D341Med (cell line): ENCODE measurements at places on chromosomes 12 and 14.

- DNase-seq = no peak
These were observed 29.2 kb downstream of the RASSF3 start for GRCh38 chr12:64639466-64639865.

DNA sequence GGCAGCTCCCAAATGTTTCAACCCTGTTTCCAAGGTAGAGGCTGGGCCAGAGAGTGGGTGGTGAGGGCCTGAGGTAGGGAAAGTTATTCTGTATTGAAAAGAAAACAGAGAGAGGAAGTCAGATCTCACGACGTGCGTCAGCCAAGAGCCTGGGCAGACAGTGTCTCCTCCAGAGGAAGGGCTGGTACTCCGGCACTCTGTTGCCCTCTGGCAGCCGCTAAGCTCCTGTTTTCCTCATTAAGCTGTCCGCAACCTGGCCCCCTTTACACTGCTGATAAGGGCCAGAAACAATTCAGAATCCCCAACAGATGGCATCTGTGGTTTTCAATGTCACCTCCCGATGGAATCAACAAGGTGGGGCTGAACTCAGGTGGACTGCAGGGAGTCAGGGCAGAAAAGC, 26.0 kb upstream of the LTBP2 start:
- DNase-seq = peak; percentile 74

DNA sequence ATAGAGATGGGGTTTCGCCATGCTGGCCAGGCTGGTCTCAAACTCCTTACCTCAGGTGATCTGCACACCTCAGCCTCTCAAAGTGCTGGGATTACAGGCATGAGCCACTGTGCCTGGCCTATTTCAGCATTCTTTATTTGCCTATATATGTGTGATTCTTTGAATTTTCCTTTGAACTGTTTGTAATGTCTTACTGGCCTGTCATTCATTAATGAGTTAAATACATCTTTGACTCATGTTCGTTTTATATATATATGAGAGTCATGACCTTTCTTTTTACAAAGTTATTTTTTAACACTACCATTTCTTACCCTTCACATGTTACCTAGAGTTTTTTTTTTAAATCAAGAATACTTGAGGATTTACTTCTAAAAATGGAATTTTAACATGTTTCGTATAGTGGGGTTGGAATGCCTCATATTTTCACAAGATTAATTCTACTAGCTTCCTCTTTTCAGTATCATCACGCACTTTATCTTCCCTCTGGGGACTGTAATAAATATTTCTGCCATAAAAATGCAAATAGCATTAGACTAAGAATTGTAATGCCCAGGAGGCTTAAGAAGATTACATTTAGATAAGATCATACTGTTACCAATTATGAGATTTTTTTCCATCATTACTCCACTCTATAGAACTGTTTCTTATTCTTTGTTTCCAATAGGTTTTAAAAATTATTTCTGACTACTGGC, 66.7 kb downstream of the NTN4 start:
- DNase-seq = no peak

- no peak for DNase-seq
These were observed 19.0 kb downstream of the CORO1C start for GRCh38 chr12:108712165-108712924.

- DNase-seq = no peak
These were observed 9.8 kb downstream of the FAM222A start for GRCh38 chr12:109723311-109723881.

DNA sequence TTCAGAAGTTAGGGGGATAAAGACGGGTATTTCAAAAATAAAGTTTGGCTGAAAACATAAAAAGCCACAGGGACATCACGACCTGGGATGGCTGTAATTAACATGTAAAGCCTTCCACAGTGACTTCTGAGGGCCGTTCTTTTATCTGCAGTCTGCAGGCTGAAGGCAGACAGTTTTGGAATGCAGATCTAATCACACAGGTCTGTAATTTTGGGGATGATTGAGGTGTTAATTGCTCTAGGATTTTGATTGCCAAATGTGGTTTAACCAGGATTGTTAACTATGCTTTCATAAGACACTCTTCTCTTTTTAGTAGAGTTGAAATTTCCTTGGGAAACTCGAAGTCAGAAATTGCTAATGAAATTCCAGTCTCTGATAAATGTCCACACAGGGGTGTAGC, 355.5 kb downstream of the ATP23 start:
- no peak for DNase-seq

GRCh38 chr12:124364543-124364942, 69.7 kb downstream of the RFLNA start:
- no peak for DNase-seq

- no peak for DNase-seq
These were observed 159.6 kb downstream of the KCNA5 start for GRCh38 chr12:5203274-5203673.

- DNase-seq = no peak
These were observed 11.4 kb downstream of the SLC7A8 start for GRCh38 chr14:23172096-23172495.

- no peak for DNase-seq
These were observed 37.7 kb downstream of the BEST3 start for GRCh38 chr12:69661386-69661785.

DNA sequence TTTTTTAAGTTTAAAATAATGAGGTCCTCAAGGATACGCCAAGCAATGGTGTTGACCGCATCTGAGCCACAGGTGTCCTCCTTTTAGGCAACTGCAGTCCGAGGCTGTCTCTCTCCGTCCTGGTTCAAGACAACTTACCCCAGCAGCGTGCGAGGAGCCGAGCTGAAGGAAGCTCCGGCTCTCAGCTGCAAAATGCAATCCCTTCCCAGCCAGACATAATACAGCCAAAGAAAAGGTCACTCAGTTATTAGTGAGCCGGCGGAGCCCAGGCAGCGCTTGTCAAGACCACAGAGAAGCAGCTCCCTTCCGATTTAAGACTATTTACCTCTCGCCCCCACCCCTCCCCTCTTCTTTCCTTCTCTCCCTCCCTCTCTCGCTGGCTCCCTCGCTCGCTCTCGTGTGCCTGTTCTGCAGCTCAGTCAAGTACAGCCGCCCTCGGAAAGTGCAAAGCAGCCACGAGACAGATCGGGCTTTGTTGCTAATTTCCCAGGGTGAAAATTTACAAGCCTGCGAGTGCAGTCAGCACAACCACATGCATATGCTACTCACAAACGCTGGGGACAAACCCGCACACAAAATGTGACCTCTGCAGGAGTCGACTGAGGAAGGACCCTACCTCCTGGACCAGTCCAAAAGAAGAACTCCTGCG, 363 bp upstream of the LMO3 start:
- peak; percentile 62 for DNase-seq

DNA sequence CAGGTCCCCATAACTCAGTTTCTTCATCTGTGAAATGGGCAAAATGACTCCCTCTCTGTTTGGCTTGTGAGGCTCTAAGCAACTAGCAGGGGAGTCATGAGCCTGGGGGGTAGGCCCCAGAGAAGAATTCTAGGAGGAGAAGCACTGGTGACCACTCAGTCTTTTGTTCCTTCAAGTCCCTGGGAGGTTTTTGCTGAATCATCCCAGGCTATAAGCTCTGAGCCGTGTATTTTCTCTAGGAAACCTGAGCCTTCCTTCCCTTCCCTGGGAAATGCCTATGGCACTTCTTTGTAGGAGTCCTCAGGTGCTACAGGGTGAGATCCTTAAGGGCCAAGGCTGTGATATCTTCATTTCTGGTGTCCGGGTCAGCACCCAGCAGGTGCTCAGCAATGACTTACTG, 4.5 kb downstream of the RPH3A start:
- no peak for DNase-seq

- DNase-seq = no peak
These were observed 15.4 kb downstream of the DGLUCY start for GRCh38 chr14:91129261-91129660.

DNA sequence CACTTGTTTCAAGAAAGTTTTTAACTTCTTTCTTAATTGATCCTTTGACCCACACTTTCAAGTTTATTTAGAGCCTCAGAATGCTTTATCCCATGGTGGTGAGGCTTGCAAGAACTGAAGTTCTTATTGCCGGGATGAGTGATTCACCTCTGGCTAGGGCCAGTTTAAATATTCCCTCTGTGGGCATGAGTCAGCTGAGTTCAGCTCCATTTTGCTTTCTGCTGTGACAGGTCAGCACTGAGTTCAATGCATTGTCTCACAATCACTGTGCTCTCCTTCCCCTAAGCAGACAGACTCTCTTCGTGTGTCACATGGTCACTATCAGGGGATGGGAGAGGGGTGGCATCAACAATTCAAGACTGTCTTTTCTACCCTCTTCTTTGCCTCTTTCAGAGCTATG, 514.6 kb upstream of the FBXO33 start:
- no peak for DNase-seq

- DNase-seq = no peak
These were observed 14.0 kb upstream of the PEX5 start for GRCh38 chr12:7175493-7175892.

DNA sequence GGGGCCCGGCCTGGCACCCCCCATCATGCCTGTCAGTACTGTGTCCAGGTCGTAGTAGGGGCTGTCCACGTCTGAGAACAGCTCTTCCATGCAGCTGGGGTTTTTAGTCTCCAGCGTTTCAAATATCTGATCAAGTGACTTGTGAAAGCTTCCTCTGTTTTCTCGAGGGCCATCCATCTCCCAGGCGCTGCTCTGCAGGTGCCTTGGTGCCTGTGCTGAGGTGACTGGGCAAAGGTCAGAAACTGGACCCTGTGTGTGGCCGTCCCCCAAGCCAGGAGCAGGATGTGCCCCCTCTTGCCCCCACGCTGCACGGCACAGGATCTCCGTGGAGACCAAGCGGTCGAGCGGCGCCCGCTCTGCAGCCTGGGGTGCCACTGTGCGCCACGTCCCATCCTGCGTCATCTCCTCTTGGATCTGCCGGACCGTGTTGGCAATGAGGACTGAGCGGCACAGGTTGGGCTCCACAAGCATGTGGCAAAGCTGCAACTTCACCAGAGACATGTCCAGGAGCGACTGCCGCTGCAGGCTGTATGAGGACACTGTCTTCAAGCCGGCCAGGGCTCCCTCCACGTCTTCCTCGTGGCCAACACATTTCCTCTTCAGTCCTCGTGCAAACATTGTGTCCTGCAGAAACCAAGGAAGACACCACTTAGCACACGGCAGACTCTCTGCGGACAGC, 9.4 kb downstream of the CDCA4 start:
- peak; percentile 10 for DNase-seq

GRCh38 chr12:953776-954175, 4.3 kb upstream of the RAD52 start:
- DNase-seq = no peak

- DNase-seq = no peak
These were observed 97.3 kb upstream of the ALX1 start for GRCh38 chr12:85182699-85183098.

DNA sequence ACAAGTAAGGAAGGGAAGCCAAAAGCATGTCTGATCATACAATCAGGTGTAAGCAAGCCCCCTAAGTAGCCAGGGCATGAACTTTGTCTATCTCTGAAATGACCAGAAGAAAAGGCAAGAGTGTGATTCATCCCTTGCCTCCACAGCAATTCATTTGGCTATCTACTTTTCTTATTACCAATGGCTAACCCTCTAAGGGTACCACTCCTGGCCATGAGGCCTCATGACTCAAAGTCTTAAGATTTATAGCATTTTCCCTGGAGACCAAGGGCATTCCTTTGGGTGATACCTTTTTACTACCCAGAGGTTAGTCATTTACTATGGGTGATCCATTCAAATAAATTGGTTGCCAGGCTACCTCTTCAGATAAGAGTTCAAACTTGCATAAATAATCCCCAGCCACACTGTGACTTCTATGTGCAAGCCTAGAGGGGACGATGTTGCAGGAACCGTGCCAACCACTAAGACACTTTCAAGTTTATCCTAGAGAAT, 1.5 kb upstream of the LGALS3 start:
- no peak for DNase-seq

- no peak for DNase-seq
These were observed 9.9 kb downstream of the GPRC5A start for GRCh38 chr12:12901158-12901791.

GRCh38 chr14:61489932-61490331, 168.6 kb downstream of the PRKCH start:
- no peak for DNase-seq

- no peak for DNase-seq
These were observed 93.2 kb downstream of the EGLN3 start for GRCh38 chr14:33857650-33858049.

GRCh38 chr12:75995691-75996090, 35.9 kb downstream of the PHLDA1 start:
- no peak for DNase-seq

GRCh38 chr14:73235531-73236155, 1.7 kb upstream of the PAPLN start:
- peak; percentile 53 for DNase-seq

- DNase-seq = no peak
These were observed 1.4 kb upstream of the CCDC88C start for GRCh38 chr14:91419044-91419397.

DNA sequence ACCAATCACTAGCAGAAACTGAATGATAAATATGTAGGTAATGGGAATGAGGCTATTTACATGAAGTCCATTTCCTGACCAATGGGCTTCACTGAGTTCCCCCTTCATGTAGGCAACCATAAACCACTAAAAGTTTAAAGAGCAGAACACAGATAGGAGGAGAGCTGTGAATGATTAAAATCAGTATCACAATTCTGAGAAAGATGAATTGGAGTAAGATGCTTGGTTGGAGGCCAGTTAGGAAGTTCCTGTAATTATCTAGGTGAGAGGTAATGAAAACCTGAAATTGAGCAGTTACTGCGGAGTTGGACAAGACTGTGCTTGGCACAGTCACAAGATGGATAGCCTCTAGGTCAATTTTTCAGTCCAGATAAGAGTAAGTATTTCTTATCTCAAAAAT, 56.6 kb downstream of the GALNT4 start:
- no peak for DNase-seq

- DNase-seq = no peak
These were observed 490.5 kb downstream of the TMEM132D start for GRCh38 chr12:129413295-129413694.

GRCh38 chr14:61451891-61452400, 130.6 kb downstream of the PRKCH start:
- no peak for DNase-seq

DNA sequence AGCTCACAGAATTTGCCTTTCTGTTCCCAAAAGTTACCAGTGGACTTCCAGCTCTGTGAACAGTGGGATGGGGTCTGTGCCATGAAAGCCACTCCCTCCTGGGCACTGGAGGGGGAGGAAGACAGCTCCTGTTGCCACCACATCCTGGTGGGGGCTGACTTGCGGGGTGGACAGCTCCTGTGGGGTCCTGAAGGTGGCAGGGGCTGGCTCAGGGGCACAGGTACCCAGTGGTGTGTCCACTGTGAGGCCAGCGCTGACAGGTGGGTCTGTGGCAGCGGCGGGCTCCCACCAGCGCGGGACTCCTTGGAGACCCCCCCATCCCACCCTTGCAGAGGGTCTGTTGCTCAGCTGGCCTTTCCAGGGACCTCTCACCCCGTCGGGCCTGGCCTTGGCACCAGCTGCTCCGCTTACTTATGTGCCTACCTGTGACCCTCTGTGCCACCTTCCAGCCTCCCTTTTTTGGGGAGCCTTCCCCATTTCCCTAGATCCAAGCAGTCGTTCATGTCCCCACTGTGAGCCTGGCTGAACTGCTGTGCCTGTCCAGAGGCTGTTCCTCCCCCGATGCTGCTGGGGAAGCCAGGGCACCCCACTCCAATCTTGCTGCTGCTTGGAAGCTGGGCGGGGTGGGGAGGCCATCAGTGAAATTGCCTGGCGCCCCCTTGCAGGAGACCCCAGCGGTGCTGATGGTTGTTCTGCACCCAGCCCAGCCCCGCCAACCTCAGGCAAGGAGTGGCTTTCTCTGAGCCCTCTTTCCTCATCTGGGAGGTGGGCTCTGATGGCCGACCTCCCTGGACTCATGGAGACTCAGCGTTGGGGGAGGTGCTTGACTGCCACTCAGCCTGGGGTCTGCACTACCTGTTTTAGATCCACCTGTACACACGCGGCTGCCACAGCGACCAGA, 2.2 kb downstream of the TEDC1 start:
- no peak for DNase-seq

- no peak for DNase-seq
These were observed 199.9 kb downstream of the LRIG3 start for GRCh38 chr12:58720421-58720820.
